ENCODE measurements at places on chromosomes 2 and 18.

DNA sequence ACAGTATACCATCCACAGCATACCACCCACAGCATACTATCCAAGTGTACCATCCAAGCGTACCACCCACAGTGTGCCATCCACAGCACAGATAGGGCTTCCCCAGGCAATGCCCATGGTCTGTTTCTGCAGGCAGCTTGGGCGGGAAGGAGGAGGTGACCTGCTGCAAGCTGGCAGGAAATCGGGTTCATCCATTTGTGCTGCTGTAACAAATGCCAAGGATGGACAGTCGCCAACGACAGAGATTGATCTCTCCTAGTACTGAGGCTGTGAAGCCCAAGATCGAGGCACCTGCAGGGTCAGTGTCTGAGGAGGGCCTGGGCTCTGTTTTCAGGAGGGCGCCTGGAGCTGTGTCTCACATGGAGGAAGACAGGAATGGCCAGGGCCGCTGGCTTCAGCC, 93.6 kb upstream of the SNTG2 start:
- no peak for DNase-seq

DNA sequence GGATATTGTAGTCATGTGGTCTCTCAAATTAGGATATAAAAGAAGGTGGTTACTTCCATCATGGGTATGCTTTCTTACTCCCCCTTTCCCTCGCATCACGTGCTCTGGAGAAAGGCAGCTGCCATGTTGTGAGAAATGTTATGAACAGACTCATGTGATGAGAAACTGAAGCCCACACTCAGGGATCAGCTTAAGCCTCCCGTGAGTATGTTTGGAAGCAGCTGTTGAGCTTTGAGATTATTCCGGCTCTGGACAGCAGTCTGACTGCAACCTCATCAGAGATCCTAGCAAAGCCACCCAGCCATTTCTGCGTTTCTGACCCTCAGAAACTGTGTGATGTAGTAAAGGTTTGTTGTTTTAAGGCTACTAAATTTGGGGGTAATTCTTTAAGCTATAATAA, 700.1 kb downstream of the ADCYAP1 start:
- DNase-seq = no peak

DNA sequence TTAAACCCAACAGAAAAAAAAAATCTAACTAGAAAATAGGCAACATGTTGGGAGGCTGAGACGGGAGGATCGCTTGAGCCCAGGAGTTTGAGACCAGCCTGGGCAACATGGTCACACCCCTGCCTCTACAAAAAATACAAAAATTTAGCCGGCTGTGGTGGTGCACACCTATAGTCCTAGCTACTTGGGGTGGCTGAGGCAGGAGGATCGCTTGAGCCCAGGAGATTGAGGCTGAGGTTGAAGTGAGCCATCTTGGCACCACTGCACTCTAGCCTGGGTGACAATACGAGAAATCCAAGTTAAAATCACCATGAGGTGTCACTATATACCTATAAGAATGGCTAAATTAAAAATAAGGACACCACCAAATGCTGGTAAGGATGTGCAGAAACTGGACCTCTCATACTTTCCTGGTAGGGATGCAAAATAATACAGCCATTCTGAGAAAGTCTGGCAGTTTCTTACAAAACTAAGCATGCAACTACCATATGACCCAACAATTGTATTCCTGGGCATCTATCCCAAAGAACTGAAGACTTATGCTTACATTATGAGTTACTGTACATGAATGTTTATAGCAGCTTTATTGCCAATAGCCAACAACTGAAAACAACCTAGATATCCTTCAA, 2.2 kb downstream of the SEPTIN10 start:
- no peak for DNase-seq

DNA sequence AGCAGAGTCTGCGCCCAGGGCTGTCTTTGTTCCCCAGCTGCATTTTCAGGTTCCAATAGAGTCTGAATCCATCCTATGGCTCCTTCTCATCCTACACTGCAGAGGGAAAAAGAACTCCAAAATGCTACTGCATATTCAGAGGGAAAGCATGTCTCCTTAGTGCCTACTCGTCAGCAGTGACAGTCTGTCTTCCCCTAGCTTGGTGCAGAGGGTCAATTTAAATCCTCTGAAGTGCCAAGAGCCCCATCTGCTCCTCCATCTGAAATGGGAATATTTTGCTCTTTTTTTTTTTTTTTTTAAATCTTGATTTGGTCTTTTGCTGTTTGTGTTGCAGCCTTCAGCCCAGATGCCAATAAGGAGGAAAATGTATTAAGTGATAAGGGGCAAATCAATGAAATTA, 199.3 kb downstream of the RNF144A start:
- DNase-seq = no peak

DNA sequence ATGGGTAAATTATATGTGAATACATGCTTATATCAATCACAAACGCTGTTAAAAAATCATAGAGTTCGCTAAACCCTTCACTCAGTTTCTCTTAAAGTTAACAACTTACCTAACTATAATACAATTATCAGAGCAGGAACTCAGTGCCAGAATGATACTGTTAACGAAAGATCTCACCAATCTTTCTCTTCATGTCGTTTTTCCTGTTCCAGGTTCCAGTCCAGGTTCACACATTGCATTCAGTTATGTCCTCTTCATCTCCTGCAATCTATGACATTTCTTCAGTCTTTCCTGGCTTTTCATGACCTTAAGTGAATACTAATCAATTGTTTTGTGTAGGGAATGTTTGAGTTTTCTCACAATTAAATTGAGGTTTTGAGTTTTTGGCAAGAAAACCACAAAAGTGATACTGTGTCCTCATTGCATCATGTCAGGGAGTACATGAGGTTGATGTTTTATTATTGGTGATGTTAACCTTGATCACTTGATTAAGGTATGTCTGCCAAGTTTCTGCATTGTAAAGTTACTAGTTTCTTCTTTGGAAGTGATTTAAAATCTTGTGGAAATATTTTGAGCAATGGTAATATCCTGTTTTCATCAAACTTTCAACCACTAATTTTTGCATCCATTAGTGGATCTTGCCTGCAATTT, 131.9 kb downstream of the ESCO1 start:
- DNase-seq = no peak

DNA sequence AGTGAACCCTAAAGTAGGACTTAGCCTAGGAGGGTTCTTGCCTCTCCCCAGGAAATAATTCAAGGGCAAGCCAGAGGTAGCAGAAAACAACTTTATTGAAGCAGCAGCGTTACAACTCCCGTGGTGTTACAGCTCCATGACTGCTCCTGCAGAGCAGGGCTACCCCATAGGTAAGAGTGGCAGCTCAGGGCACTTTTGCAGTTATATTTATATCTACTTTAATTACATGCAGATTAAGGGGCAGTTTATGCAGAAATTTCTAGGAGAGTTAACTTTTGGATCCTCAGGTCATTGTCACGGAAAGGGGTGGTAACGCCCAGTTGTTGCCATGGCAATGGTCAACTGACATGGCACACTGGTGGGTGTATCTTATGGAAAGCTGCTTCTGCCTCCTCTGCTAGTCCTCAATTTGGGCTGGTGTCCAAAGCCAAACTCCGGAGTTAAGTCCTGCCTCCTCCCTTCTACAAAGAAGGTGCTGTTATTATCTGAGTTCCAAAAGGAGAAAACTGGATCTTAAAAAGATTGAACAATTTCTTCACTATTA, 1413.0 kb downstream of the DSC3 start:
- no peak for DNase-seq

GRCh38 chr2:50746526-50746925, 285.4 kb downstream of the NRXN1 start:
- DNase-seq = no peak

GRCh38 chr18:63603355-63603754, 16.2 kb downstream of the SERPINB13 start:
- DNase-seq = no peak
